ENCODE measurements at places on chromosomes 1 and 21.
A peak's percentile ranks its signal among the peaks of the same experiment; 100 is the strongest.

GRCh38 chr1:207286786-207287468 is 34.6 kb upstream of the CD55 start:
- no peak for ATAC-seq

DNA sequence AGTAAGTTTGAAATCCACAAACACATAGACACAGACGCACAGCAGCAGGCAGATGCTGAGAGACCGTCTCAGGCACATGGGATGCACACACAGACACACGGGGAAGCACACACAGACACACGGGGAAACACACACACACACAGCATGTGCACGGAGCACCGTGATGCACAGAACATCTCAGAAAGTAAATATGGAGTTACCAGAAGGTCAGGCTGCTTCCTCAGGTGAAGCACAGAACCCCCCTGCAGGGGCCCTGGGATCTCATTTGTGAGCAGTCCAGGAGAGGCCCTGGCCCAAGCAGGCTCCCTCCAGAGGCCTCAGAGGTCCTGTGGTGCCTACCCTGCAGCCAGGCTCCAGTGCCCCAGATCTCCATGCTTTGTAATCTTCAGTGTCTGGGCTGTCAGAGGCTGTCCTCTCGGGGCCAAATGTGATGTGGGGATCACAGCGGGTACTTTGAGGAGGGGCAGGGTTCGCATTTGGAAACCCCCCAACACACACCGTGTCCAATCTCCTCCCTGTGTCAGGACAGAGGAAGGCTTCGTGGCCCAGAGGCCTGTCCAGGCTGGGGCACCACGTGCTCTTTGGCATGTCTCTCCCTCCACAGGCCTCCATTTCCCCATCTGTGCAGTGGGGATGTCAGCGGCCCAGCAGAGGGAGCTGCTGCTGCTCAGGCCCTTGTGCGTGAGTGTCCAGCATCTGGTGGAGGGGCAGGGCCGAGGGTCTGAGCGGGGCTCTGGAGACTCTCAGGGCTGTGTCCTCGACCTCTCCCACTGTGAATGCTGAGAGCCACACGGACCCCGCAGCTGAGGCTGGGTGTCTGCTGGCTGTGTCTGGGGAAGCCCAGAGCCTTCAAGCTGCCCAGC is 23.0 kb upstream of the PRSS38 start:
- ATAC-seq, result no peak

DNA sequence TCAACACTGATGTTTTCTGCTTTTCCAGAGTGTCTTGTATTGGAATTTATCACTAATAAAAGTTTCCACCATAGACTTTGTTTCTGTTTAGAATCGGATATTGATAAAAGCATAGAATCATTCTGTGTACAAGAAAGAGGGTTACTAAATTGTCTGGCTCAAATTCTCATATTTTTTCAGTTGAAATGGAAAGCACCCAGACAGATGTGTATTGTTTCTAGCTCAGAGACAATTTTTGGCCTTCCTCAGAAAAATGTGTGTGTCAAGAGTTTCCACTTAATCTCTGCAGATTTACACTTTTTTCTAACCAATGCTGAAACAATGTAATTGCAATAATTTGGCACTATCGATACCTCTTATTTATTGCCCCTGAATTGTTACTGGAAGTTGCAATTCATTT is 20.2 kb downstream of the LHX9 start:
- ATAC-seq, result no peak

DNA sequence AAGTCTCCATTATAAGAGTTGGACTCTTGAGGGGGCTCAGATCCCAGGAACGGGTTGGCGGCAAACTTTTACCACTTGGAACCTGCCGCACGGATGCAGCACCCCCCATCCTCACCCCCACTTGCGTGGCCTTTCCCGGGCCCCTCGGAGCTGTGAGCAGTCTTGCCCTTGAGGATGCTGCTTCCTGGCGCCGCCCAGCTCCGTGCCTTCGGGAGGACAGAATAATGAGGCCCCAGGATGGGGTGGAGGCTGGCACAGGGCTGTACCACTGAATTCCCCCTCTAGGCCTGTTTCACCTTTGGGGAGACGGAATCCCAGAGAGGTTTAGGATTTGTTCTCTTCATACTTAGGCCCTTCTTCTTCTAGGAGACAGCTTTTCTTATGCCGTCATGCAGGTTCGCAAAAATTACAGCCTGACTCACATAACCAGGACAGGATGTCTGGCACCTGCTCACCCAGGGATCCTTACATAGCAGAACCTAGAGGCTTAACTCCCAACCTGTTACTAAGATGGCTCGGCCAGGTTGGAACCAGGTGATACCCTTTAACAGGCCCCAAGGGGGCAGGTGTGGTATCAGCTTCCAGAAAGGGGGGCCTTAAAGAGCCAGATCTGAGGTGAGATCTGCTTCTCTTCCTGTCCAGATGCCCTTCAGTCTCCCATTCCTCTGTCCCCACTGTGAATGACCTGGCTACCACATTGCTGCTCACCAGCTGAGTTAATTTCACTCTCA is 1.5 kb downstream of the TRNP1 start:
- no peak for ATAC-seq

- ATAC-seq, result no peak
Measured at GRCh38 chr1:15033264-15033663, 120.3 kb upstream of the TMEM51 start.

DNA sequence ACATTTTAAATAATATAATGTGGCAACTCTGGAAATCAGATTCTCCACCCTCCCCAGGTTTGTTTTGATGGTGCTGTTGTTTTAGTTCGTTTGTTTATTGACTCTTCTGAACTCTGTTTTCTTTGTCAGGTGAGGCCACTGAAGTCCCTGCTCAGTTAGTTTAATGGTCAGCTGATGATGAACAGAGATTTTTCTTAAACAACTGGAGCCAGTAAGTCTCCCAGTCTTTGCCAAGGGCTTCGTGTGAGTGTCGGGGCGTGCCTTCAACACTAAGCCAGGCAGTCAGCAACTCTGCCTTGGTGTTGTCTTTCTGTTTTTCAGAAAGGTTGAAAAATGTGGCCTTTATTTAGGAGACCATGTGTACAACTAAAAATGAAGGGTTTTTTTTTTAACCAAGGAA is 58.9 kb downstream of the TEX35 start:
- ATAC-seq, result no peak

DNA sequence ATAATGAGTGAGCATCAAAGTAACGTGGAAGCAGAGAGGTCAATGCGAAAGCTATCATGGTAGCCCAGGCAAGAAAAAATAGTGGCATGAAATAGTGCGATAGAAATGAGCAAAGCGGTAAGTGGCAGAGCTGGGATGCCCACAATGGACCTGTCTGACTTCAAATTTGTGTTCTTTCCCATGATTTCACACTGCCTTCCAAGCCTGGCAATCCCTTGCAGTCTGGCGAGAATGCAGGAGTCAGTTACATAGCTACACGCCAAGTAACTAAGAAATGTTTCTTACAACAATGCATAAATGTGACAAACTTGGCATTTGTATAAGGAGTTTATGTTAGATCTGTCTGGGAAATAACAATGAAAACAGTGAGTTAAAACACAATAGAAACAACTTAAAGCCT is 82.6 kb downstream of the GRIK1 start:
- ATAC-seq, result no peak

DNA sequence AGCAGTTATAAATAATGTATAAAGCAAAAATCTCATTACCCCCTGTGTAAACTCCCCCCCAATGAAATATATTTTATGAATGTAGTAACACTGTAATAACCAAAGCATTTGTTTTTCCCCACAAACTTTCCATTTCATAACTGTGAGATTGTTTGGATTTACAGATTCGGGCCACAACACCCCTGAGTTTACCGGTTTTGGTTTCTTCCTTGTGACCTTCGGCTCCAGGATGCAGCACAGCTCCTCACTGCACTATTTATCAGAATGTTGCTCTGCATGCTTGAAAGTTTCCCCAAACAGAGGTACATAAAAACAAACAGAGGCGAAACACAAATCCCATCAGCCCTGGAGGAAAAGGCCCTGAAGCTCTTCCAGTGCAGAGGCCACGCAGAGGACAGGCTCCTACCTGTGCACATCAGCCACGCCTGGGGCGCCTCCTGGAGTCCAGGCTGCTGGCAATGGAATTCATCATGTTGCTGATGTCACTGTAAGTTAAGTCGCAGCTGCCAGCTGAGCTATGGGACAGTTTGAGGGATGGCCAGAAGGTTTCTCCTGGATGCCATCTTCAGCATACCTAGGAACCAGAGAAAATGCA is 122.0 kb downstream of the LMO4 start:
- ATAC-seq, result no peak

GRCh38 chr1:99782397-99782796 is 16.0 kb upstream of the FRRS1 start:
- no peak for ATAC-seq

DNA sequence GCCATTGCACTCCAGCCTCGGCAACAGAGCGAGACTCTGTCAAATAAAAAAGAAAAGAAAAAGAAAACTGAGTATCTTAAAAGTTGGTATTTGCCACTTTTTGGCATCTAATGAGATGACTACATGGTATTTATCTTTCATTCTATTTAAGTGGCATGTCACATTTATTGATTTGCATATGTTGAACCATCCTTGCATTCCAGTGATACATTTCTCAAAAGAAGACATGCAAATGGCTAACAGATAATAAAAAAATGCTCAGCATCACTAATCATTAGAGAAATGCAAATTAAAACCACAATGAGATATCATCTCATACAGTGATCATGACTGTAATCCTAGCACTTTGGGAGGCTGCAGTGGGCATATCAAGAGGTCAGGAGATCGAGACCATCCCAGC is 28.1 kb downstream of the SFPQ start:
- ATAC-seq, result no peak

- no peak for ATAC-seq
Measured at GRCh38 chr1:218592688-218593087, 247.6 kb downstream of the TGFB2 start.

- ATAC-seq, result no peak
Measured at GRCh38 chr21:44329086-44329889, 9.9 kb downstream of the CFAP410 start.

GRCh38 chr1:60848583-60849188 is 233.7 kb upstream of the NFIA start:
- ATAC-seq, result no peak

- ATAC-seq, result no peak
Measured at GRCh38 chr1:109025694-109026093, 16.2 kb downstream of the WDR47 start.

DNA sequence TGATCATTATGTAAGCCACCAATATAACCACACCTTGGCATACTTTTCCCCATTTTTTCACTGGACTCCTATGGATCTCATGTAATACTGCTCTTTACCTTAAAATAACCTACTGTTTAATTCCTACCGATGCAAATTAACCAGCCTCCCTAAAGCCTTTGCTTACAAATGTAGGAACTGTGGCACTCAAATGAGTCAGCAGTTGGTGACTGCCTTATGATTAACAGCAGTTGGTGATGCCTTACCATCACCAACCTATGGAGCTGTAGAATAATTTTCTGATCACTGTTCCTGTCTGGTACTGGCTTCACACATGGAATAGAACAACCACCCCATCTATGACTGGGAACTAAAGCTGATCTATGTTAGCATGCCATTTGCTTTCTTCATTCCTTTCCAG is 7.8 kb upstream of the NUDT17 start:
- ATAC-seq, result no peak

DNA sequence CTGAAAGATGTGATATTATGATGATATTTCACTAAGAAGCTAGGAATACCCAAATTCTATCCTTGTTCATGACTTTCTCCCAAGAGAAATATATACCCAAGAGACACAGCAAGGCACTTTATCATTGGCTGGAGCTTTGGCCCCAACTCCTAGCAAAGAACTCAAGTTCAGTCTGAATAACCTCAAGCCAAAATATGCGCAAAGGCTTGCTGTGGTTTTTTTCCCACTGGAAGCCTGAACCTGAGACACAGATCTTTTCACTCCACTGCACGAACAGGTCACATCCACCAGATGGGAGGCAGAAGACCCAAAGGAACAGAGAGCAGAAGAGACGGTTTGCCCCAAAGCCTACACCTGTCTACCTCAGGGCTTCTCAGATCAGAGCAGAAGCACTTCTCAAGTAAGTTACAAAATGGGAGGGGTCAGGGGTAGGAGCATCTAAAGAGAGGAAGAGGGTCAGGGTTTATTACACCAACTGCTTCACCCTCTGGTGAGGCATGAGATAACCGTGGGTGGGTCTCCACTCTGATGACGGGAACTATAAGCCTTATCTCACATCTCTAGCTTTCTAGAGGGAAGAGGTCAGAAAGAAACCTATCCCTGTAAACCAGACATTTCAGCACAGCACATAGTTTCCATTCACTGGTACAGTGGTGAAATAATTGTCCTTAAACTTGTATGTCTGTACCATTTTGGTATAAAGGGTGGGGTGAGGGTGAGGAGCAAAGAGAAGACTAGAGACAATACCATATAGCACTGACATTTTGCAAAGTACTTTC is 17.1 kb upstream of the CDC42BPA start:
- ATAC-seq, result no peak

- ATAC-seq, result no peak
Measured at GRCh38 chr1:186326009-186326408, 49.0 kb downstream of the TPR start.

- no peak for ATAC-seq
Measured at GRCh38 chr21:44708866-44709425, 2.4 kb downstream of the TSPEAR start.

GRCh38 chr1:85934516-85934915 is 222.1 kb downstream of the COL24A1 start:
- no peak for ATAC-seq

GRCh38 chr1:77394166-77394565 is 112.3 kb downstream of the AK5 start:
- ATAC-seq, result no peak

DNA sequence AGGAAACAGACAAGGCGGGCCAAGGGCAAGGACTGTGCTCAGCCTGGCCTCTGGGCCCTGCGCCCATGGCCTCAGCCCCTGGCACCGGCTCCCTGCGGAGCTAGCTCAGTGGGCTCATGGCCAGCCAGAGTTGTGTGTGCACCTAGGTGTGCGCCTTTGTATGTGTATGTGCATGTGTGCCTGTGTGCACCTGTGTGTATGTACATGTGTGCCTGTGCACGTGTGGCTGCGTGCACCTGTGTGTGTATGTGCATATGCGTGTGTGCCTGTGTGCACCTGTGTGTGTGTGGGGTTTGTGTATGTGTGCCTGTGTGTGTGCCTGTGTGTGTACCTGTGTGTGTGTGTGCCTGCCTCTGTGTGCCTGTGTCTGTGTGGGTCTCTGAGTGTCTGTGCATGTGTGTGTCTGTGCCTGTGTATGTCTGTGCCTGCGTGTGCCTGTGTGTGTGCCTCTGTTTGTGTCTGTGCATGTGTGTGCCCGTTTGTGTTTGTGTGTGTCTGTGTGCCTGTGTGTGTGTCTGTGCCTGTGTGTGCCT is 7.4 kb downstream of the GPR137B start:
- no peak for ATAC-seq

GRCh38 chr1:179082333-179082998 is 596 bp downstream of the TOR3A start:
- peak; percentile 29 for ATAC-seq

GRCh38 chr1:53392460-53392859 is 64.6 kb upstream of the LRP8 start:
- no peak for ATAC-seq
